GM23338 (cell line): ENCODE measurements at places on chromosomes 3 and 15. TPM values are rescaled to one million over a fixed set of nuclear protein-coding genes. Genes with fewer than 3 reads are reported as not detected.

DNA sequence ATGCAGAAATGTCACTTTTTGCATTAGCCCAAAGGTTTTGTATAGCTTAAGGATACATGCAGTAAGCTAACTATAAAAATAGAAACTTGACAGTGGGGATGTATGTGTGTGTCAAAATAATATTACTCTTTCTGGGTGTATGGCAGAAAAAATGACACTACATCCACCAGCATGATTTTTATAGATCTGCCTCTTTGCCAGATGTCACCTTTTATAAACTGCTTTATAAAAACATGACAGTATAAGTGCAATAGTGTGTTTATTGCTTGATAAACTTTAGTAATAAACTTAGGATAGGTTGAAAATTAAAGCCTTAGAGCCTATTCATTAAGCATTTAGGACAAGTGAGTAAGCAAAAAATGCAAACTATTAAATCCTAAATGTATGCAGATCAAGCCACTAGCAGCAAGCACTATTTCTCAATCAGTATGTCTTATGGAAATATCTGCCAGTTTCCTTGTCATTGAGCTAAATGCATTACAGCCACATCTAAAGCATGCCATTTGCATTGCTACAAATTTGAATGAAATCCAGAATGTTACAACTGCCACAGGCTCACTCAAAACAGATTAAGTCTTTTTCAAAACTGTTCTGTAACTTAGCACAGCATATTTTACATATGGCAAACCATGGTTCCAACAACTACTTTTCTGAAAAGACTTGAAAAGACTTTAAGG, 935.0 kb downstream of the FHIT start:
- DNase-seq: no peak

- no peak for DNase-seq
Observed at GRCh38 chr3:15329046-15330005, 3.1 kb downstream of the SH3BP5 start.

FANCD2 gene
- total RNA-seq: 71.6 and 94.4 TPM in 2 replicates

GRCh38 chr3:156005736-156006135, 114.6 kb upstream of the KCNAB1 start:
- DNase-seq: no peak

DNA sequence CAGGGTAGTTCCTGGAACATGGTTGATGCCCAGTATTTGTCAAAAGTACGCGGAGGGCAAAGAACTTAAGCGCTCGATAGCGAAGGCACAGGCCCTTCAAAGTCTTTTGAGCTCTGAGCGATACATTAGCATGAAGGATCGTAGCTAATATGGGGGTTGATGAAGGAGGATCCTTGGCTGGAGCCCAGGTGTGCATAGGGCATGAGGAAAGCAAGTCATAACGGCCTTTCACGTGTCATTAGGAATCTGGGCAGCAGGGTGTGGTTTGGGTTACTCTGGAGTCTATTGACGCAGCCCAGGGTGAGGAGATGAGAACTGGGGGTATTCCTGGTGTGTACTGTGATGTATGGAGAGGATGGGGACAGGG, 31.7 kb downstream of the SPINK8 start:
- DNase-seq: peak; percentile 30

DNA sequence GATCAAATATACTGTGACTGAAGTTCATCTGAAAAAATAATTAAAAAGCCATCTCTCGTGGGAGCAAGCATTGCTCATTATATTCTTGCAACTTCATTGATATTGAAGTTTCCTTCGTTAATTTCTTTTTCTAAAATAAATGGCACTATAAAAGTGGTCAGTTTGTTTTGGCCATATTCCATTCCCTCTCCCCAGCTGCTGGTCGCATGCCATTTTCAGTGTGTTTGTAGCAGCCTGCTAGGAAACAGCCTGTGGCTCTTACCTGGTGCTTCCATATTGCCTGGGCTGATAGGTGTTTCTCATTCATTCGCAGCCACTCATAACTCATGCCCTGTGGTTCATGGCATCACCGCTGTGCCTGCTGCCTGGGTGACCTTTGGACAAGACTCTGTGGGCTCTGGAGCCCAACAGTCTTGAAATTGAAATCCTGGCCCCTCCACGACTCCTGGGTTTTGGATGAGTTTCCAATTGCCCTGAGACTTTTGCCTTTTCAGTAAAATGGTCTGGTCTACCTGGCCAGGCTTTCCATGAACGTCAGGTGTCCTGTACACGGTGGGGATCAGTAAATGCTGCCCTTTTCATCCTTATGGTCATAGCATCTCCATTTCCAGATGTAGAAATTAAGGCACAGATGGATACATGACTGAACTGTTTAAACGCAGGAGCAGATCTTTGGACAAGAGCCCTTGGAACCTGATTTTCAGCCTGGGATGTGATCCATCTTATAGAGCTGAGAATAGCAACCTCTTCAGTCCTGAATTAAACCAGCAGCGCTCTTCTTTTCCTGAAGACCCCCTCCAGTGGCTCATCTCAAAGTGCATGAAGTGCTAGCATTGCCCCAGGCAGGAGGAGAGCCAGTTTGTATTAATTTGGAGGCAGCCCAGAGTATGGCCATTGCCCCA, 69.4 kb downstream of the SLCO3A1 start:
- DNase-seq: no peak

GOLGA6B gene
- total RNA-seq: not detected in 2 replicates

DNA sequence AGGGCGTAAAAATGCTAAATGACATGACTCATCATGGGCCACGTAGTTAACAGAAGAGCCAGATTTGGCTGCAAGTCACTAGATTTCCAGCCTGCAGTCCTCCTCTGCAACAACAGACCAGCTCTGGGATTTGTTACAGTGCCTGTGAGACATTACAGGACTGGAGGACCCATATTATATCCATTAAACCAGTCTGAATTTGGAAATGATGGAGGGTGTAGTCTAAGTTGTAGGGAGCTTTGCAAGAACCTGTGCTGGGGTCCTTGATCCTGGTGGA, 10.8 kb downstream of the ZNF774 start:
- DNase-seq: no peak

RBMS3 gene
- total RNA-seq: 3.2 and 5.5 TPM in 2 replicates

- no peak for DNase-seq
Observed at GRCh38 chr3:49495023-49495422, 25.0 kb downstream of the DAG1 start.

GRCh38 chr3:123683505-123684154, 98.8 kb upstream of the HACD2 start:
- no peak for DNase-seq

MESP1 gene
- total RNA-seq: 0.21 TPM in 1 of 2 replicates, not detected in the other

DNA sequence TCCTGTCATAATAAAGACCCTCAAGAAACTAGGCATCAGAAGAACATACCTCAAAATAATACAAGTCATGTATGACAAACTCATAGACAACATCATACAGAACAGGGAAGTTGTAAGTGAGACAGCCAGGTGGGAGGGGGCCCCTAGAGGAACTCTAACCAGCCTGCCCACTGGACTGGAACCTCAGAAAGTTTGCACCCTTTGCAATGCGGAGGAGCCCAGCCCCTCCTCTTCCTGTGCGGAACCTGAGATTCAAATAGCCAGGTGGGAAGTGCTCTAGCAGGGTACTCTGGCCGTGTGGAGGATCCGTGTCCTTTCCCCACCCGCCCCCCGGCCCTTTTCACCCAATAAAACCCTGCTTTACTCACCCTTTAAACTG, 387.0 kb upstream of the CBLB start:
- no peak for DNase-seq

GRCh38 chr3:159925248-159925647, 63.4 kb upstream of the IL12A start:
- DNase-seq: no peak

DNA sequence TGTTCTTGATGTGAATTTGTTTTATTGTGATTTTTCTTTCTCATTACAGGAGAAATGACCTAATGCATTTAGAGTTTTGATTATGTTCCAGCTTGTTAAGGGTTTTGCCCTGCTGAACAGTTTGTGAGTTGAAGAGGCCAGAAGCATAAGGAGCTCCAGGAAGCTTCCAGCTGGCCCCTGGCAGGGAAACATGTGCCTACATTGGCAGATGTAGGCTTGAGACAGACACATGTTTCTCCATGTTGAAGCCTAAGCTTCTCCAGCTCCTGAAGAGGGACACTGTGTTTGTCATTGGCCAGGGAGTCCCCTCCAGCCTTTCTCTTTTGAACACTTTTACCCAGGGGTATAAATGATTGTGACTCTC, 88.4 kb downstream of the ASB7 start:
- no peak for DNase-seq

DNA sequence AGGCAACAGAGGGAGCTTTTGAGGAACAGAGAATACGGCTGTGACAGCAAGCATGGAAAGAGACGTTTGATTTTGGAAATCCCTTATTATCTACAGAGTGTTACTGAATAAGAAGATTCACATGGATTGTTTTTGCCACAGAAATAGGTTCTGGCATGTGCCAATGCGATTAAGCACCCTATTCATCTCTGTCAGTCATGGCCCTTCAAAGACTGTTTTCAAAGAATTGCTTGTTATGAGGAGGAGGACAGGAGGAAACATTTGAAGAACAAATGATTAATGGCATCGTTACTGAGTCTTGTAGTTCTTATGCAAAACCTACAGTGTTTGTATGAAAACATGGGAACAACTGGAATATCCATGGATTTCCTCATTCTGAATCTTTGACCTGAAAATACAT, 86.2 kb downstream of the EPHA6 start:
- no peak for DNase-seq

RNF13 gene
- 43.1 and 46.3 TPM in 2 replicates for total RNA-seq

- no peak for DNase-seq
Observed at GRCh38 chr3:152780553-152780952, 54.4 kb upstream of the P2RY1 start.

- DNase-seq: no peak
Observed at GRCh38 chr3:128210711-128211110, 57.4 kb downstream of the EEFSEC start.

GRCh38 chr3:127215714-127216414, 22.9 kb downstream of the PRR23E start:
- no peak for DNase-seq

MUC20 gene
- total RNA-seq: 0.12 TPM in 1 of 2 replicates, not detected in the other

DNA sequence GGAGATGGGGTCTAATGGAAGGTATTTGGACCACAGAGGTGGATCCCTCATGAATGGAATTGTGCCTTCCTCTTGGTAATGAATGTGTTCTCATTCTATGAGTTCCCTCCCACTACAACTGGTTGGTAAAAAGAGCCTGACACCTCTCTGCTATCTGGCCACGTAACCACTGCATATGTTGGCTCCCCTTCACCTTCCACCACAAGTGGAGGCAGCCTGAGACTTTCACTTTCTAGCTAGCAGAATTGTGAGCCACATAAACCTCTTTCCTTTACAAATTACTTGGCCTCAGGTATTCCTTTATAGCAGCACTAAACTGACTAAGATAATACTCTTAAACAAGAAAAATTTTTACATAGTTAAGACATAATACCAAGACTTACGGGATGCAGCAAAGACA, 155.3 kb downstream of the NR1I2 start:
- DNase-seq: no peak

GRCh38 chr3:10437995-10438901, 67.1 kb downstream of the ATP2B2 start:
- DNase-seq: no peak

IFRD2 gene
- total RNA-seq: 91.5 and 92.4 TPM in 2 replicates

DNA sequence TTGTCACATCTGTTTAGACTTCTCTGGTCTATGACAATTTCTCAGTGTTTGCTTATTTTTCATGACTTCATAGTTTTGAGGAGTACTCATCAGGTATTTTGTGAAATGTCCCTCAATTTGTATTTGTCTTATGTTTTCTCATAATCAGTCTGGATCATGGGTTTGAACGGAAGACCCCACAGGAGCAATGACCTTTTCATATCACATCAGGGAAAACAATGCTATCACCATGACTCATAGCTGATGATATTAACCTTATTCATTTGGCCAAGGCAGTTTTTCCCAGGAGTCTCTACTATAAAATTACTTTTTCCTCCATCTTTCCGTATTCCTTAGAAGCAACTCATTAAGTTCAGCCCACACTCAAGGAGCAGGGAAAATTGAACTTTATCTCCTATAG, 32.7 kb downstream of the AADACL2 start:
- no peak for DNase-seq

DNA sequence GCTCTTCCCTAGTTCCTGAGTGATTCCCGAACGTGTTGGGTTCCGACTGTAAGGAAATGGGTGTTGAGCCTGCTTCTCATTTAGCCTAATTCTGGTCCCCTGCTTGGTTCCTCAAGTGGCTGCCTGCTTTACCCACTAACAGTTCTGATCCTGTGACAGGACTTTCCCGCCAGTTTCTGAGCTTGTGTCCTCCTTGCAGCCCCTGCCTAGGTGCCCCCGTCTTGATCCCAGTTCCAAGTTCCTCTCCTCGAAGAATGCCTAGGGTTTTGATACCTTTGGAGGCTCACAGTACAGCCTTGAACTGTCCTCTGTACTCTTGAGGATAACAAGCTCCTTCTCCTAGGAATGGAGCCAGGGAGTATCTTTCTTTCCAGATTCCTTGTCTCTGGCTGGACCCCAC, 12.0 kb upstream of the RASGRF1 start:
- DNase-seq: no peak

DNA sequence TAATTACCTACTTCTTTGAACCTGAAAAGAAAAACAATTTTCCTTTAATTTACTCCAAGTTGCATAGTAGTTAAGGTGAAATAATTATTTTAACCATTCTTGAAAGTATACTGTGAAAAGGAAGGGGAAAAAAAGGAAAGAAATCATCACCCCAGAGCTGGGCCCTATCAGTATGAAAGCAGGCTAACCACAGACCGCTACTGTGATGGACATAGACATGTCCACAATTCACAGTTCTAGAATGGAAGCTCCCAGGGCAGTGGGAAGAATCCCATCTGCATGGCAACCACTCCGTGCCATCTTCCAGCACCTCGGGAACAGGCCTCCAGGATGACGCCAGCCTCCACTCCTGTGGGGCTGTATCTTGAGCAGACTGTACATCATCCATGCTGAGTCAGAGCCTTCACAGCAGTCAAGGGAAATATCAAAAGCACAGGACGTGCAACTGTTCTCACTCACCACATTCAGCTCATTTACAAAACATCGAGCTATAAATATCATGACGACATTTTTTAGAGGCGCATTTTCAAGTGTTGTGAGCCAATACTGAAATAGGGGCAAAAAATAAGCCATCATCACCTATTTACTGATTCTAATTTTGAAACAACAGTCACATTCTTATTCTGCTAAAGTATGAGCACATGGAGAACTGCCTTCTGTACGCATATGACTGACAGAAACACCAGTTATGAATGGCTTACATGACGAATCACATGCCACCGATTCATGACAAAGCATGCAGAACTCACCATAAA, 119.7 kb downstream of the SNRK start:
- no peak for DNase-seq

BFSP2 gene
- total RNA-seq: not detected in 2 replicates
